Activated T-cell treated with anti-CD3 and anti-CD28 coated beads for 48 hours (primary cell): ENCODE measurements at places on chromosomes 3 and 15.

DNA sequence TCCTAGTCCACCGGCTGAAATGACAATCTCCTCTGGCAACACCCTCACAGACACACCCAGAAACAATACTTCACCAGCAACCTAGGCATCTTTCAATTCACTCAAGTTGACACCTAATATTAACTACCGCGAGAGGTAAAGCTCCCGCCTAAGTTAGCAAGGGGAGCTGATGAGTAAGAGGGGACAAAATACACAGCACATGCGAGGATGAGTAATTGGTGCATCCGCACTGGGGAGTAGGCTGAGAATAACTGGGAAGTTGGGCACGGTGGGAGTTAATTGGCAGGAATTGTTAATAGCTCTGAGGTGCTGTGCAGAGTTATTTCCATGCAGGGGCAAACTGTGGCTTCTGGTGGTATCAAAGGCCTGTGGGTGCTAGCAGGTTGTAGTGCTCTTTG is 14.5 kb upstream of the PLD1 start:
- DNase-seq = no peak

DNA sequence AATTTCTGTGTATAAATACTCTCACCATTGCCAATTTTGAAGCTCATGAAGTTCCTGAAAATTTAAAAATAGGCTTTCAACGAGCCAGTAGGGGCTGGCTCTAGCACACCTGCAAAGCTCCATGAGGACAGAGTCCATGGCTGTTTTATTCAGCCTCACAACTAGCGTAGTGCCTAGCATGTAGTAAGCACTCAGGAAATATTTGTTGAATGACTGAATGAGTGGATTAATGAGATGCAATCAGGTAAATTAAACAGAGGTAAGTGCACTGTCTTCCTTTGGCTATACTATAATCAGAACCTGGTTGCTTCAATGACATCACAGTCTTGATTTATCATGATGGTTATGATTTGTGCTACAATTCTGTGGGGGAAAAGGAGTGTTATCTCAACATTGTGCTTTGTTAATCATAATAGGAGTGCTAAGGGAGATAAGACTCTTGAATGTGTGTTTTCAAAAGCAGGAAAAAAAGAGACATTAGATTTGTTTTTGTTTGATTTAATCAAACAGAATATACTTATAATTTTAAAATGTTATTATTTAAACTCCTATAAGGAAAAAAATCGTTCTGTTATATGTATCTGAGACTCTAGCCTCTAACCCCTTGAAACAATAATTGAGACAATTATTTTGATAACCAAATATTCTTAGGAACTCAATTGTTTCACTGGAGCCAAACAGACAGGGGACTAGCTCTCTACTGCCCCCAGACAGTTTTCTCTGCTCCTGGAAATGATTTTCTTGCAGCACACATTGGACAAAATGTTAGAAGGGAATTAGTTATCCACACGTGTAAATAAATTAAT is 171.7 kb upstream of the ATP11B start:
- no peak for DNase-seq

- no peak for DNase-seq
Measured at GRCh38 chr3:122355612-122356011, 27.4 kb downstream of the MIX23 start.

DNA sequence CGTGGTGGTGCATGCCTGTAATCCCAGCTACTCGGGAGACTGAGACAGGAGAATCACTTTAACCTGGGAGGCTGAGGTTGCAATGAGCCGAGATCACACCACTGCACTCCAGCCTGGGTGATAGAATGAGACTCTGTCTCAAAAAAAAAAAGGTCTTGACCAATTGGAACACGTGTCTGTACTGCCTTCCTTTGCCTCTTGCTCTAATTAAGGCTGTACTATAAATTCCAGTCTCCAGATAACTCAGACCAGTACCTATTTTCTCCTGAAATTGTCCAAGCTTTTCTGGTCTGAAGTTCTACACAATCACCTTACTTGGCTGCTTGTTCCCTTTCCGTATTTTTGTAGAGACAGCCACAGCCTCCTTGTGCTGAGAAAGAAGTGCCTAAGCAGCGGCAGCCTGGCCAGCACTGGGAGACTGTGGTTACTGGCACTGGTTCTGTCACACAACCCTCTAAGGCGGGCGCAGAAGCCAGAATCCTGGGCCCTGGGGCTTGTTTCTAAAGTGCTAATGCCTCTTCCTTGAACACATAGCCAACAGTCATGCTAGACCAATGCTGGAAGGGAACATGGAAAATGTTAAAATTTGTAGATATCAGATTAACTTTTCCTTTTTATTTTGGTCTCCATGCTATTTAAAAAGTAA is 6.2 kb upstream of the CEP70 start:
- no peak for DNase-seq

- no peak for DNase-seq
Measured at GRCh38 chr15:95520511-95520910, 810.0 kb upstream of the NR2F2 start.

- DNase-seq = no peak
Measured at GRCh38 chr3:77526573-77527113, 486.7 kb downstream of the ROBO2 start.
